ENCODE measurements at places on chromosomes 6 and 20. TPM values are rescaled to one million over a fixed set of nuclear protein-coding genes. Genes with fewer than 3 reads are reported as not detected.

DNA sequence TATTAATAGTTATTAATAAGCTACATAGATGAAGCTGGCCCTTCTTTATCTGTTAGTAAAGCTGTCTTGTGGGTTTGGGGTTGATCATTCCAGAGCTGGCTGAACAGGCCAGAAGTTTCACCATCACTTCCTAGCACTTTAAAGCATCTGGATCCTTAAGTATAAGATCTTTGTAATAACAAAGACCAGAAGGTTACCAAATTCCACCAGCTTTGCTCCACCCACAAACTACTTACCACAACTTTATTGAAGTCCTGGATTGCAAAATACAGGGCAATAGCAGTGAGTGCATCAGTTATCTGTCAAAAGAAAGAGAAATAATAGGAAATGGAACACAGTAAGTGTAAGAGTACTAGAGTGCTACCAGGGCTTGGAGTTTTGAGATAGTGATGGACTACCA lies 33.0 kb downstream of the PIGU start:
- no peak for DNase-seq

- DNase-seq: no peak
These were observed 190.4 kb upstream of the JAG1 start for GRCh38 chr20:10864076-10864672.

DNA sequence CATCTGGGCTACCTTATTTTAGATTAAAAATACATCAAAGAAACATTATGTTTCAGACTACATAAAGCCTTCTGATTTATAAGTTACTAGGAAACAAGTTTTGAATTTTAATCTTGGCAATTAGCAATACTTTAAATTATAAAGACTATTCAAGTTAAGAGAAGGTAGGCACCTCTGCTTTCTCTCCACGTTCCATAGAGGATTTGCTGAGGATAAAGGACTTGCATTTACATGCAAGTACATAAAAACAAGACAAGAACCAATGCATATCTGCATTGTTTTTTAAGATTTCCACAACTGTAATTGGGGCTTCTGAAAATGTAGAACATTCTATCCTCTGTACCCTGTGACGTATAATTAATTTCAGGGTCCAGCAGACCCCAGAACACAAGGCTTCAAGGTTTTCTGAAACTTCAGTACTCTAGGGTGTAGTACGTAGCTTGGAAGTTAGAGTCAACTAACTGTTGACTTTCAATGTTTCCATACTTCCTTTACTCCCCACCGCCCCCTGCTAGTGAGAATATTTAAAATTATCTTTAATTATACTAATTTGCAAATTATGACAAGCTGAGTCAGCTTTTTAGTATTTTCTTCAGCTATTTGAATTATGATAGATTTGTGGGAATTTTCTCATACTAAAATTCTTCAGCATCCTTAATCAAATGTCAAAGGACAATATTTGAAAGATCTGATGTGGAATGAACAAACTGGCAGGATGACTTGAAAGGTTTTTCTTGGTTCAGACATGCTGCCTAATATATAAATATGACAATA lies 82.8 kb downstream of the PKIB start:
- DNase-seq: no peak

DNA sequence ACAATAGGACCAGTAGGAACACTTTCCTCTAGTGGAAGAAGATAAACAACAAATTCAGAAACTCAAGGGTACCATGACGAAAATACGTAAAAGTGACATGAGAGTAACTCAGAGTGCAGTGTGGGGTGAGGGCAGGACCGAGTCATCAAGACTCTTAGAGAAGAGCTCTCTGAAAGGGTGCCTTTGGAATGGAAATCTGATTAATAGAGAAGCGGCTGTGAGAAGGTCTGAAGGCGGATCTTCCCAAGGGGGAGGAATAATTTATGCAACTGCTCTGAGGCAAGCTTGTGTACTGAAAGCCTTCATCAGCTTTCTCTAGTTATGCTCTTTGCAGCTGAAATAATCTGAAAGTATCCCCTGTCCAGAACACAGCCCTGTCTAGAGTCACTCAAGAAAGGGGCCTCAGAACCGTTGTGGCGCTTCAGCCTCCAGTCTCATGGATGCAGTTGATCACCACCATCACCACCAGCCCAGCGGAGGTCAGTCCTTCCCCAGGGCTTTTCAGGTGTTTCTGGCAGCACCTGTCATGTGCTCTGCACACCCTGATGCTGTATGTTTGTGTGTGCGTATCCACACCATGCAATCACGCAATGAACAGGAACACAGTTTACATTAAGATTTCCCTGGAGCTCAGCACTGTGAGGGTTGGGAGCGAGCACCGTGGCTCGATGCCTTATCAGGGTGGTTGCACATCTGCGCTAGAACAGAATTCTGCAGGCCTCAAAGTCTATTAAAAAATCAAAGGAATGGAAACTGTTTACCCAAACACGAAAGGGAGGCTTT lies 396.5 kb downstream of the SMOC2 start:
- DNase-seq: no peak

- DNase-seq: peak; percentile 23
These were observed 147.0 kb downstream of the CDKAL1 start for GRCh38 chr6:20681243-20681684.

GRCh38 chr6:106825156-106825555 lies 149.4 kb downstream of the CD24 start:
- DNase-seq: no peak

DNA sequence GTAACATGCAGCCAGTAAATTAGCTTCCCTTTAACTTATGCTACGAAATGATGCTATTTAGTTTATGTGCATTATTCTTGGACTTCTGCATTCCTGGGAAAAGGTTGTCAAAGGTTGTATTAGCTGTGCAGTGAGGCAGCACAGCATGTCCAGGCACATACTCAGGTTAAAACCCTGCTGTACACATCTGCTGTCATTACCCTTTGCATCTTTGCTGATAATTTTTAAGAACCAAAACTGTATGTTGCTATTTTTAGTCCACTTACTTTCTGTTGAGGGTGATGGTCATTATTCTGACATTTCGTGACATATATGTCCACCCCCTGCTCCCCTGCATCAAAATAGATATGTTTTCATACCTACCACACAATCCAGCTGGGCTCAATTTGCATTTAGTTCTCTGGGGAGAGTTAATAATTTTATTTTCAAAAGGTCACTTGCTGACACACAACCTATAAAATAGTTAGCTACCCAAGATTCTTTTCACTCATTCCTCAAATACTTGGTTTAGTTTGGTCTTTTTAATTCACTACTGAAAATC lies 142.5 kb upstream of the SPACA1 start:
- DNase-seq: no peak

DNA sequence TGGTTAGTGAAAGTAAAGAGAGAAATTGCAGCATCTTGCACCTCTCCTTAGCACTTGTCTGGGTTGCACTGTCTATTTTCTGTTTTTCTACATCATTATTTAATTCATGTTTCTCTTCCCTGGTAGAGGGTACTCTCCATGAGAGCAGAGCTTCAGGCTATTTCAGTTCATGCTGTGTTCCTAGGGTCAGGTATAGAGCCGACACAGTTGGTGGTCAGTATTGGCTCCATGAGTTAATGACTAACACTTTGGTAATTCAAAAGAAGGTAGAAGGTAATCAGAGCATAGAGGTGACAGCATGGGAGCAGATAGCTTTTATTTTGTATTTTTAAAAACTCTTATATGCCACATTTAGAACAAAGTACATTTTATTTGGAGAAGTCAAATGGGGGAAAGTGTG lies 42.7 kb downstream of the RIMS1 start:
- DNase-seq: no peak

- DNase-seq: no peak
These were observed 53.7 kb upstream of the STX16 start for GRCh38 chr20:58597249-58597891.

GSTA4 gene
- 15.7 TPM for total RNA-seq

APCDD1L gene
- total RNA-seq: not detected

FAXC gene
- 0.39 TPM for total RNA-seq
